ENCODE measurements at places on chromosomes 7 and 10.

DNA sequence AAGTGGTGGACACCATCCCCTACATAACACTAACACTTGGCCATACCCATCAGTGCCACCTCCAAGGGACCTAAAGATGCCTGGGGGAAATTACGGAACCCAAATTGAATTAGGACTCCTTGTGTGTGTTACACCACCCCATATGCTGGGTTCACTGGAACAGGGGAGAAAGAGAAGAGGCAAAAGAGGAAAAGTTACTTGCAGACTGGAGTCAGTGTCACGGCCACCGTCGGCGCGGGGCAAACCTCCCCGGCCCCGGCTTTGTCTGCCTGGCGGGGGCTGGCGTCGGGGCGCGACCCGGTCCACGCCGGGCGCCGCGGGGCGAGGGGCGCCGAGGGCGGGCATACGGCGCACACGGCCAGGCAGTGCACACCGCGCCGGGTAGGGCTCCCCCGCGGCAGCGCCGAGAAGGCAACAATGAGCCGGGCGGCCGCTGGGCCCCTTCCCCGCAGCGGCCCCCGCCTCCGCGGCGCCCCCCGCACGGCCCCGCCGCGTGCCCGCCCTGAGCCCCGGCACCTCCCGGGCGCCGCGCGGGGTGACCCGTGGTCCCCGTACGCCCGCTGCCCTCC is 171.1 kb downstream of the FAM107B start:
- peak; percentile 52 for DNase-seq

DNA sequence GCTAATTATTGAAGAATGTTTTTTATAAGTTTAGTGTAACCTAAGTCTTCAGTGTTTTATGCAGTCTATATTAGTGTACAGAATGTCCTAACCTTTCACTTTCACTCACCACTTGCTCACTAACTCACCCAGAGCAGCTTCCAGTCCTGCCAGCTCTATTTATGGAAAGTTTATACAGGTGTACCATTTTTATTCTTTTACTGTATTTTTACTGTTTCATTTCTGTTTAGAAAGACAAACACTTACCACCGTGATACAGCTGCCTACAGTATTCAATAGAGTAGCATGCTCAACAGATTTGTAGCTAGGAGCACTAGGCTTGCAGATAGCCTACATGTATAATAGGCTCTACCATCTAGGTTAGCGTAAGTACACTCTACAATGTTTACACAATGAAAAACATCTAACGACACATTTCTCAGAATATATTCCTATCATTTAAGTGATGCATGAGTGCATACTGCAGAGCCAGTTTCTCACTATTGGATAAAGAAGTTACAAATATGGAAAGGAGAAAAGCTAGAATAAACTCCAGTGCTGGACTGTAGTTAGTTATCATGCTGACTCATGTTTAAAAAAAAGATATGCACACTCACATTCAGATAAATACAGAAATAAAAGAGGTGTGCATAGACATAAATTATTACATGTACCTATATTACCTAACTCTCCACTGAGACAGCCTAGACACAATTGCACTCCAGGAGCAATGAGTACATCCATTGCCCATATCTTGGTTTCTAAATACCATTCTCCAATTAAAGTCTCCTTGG is 30.4 kb downstream of the STEAP1B start:
- DNase-seq, result no peak

- DNase-seq, result no peak
Measured at GRCh38 chr7:128321044-128321422, 22.7 kb downstream of the RBM28 start.

DNA sequence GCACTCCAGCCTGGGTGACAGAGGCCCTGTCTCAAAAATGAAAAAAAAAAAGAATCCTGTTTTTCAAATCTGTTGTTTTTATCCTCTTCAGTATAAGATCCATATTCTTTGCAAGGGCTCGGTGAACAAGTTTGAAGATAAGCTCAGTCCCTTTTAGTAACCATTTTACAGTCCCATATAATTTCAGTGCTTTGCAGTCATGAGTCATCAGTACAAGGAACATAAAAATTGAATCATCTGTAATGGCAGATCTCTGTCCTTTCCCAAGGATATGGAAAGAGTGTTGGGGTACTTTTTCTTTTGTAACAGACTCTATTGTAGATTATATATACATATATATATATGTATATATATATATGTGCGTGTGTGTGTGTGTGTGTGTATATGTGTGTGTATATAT is 52.2 kb upstream of the ZPBP start:
- no peak for DNase-seq

DNA sequence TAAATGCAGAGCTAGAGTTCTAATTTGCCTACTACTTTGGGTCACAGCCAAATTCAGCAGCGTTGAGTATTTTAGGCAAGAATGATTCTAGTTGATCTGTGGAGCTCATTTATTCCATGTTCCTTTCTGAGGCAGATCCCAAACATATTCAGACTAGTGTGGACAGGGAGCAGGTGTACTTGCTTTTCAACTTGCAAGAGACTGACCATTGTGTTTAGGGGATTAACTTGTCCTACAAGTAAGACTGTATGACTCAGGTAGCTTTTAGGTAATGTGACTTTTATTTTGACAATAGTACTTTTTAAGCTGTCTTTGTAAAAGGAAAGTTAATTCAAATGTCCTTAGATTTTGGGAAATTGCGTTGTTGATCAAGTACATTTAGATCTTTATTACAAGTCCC is 285.5 kb downstream of the TWIST1 start:
- DNase-seq, result no peak

DNA sequence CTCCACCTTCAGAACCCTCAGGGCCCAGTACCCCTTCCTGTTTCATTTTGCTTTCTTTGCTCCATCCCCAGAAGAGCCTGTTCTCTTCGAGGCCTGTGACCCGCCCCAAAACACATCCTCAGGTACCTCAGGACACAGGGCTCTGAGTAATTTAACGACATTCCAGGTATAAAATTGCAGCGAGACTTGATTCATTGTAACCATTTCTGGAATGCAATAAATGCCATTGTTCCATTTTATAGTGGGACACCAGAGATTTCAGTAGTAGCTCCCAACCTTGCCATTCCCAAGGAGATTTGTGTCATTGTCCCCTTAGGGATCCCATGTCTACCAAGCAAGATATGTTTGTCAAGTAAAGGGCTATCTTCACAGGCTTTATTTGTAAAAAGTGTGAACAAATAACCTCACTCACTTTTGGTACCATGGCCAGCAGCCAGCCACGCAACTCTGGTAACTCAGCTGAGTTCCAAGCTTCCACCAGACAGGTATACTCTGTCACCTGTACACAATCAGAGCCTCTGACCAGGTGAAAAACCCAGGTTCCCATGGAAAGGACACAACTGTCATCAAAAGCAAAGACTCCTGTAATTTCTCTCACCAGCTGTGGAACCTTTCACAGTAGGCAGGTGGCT is 441.3 kb downstream of the PLXNA4 start:
- no peak for DNase-seq

GRCh38 chr10:96133135-96133534 is 3.0 kb downstream of the ZNF518A start:
- no peak for DNase-seq

- DNase-seq, result peak; percentile 15
Measured at GRCh38 chr7:126589068-126589684, 663.6 kb downstream of the GRM8 start.

DNA sequence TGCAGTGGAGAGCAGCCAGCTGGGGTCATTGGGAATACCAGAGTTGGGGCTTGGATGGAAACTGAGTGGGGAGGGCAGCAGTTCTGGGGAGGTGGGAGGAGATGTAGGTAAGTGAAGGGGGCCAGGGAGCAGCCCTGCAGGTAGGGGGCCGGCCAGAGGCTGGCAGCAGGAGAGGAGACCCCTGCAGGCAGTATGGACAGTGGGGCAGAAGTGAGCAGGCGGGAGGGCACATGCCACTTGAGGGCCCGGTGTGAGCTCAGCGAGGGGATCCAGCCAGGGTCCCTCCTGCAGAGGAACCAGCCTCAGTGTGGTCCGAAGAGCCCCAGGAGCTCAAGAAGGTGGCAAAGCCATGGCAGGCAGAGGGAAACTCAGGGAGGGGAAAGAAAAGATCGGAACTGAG is 75.4 kb downstream of the WDR11 start:
- no peak for DNase-seq

DNA sequence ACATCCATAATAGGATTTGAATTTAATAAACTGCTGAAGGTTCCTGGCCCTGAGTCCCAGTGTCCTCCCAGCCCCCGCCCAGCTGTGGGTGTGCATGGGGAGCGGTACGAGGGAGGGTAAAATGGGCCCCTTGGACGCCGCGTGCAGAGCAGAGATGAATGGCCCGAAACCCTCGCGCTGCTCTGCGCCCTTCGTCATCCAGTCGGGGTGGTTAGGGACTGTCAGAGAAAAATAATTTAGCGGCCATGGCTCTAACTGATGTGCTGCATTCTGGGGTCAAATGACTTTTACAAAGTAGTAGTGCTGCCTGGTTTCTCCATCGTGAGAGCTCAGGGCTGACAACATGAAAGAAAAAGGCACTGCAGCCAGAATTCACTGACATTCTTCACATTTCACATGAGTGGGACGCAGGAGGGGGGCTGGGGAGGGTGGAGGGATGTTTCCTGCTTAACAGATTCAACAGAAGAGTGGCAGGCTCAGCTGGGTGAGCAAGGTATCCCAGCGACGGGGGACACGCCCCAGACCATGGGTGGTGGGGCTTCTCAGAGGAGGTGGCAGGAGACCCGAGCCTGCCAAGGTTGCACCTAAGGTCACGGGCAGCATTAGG is 304.5 kb downstream of the WDR37 start:
- DNase-seq, result no peak

GRCh38 chr7:82273886-82274285 is 169.7 kb downstream of the CACNA2D1 start:
- no peak for DNase-seq

DNA sequence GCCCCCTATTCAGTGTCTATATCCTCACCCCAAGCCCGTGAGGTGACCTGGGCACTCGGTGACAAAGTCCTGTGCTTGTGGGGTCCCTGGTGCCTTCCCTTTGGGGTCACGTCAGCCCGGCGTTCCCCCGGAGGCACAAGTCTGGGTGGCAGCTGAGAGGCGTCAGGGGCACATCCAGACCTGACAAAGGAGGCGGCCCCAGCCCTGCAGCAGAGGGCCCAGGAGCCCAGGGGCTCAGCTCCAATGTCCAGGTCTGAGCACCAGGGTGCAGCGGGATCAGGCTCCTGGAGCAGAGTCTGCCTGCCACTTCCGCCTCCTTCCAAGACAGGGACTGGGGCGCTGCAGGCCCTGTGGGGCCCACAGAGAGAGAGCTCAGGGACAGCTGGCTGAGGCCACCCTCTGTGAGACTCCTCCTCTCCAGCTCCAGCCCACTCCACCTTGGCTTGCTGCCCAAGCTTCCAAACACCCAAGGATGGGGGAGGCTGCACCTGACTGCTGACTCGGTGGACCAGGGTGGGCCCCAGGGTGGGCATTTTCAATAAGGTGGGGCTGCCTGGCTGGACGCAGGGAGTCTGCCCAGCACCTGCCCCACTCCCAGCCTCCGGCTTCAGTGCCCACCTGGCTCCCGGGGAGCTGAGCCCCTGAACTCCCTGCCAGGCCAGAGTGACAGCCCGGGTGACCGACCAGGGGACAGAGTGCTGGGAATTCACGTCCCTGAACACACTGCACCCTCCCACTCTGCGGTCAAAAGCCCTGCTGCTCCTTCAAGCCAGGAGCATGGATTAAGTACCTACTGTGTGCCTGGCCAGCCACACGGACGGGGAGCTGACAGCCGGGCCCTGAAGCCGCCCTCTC is 1.0 kb upstream of the KNDC1 start:
- peak; percentile 14 for DNase-seq

- DNase-seq, result no peak
Measured at GRCh38 chr10:99676895-99677294, 17.6 kb downstream of the ENTPD7 start.

- no peak for DNase-seq
Measured at GRCh38 chr10:119762805-119763798, 37.3 kb downstream of the INPP5F start.

GRCh38 chr10:73858013-73858708 is 16.2 kb downstream of the CAMK2G start:
- no peak for DNase-seq

- no peak for DNase-seq
Measured at GRCh38 chr10:42578019-42578418, 60.4 kb downstream of the ZNF33B start.

- DNase-seq, result no peak
Measured at GRCh38 chr7:157684909-157685429, 348.2 kb downstream of the DNAJB6 start.

DNA sequence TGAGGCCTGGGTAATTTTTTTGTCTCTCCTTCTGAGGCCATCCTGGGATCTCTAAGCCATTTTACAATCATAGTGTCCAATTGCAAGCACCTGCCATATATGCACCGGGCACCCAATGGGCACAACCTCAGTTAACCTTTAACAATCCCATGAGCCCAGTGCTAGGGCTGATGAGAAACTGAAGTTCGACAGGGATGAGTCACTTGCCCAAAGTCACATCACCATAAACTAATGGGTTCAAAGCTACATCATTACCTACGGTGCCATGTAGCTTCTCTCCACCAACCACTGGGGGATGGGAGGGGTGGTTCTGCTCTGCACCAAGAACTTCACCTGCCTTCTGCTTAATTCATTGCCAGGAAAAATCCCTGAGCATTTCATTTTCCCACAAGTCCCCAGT is 95.8 kb upstream of the ZNF716 start:
- DNase-seq, result no peak

GRCh38 chr7:88116235-88116795 is 103.5 kb downstream of the SRI start:
- no peak for DNase-seq

DNA sequence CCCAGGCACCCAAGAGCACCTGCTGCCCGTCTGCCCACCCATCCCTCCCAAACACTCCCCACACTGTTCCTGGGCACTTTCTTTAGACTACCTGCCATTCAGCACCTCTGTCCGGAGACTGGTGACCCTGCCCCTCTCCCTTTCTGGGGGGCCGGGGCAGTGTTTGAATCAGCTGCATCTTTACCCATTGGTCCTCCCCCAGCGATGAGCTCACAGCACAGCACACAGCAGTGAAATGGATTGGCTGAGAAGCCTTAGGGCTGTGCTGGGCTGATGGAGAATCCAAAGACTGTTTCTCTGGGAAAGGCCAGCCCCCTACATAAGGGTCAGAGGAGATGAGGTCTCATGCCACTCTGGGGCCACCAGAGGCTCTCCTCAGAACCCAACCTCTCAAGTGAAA is 40.2 kb downstream of the VWA2 start:
- no peak for DNase-seq
